ENCODE measurements at places on chromosomes 5 and 9.

- no peak for DNase-seq
These were observed 55.5 kb downstream of the PRRC1 start for GRCh38 chr5:127572930-127573329.

DNA sequence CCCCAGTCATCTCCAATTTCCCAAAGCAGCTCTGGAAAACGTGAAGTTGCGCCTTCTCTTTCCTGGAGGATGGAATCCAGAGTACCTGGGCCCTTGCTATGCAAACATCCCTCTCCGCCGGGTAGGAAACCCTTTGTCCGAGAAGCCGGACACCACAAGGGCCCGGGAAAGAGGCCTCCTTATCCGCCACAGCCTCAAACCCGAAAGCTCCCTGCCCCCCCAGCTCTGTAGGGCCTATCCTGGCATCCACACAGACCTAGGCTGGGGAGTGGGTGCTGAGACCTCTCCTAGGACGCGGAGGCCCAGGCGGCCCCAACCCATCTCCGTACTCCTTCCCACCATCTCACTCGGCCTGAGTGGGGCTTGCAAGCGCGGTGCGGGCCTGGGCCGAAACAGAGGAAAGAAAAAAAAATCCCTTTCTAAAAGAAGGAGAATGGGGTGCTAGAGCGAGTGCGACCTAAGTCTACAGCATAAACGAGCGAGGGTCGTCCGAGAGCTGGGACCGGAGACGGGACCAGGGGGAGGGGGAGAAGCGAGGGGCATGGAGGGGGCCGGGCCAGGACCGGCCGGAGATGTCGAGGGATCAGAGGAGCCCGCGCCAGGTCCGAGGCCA, 624 bp downstream of the FBXW11 start:
- DNase-seq, result no peak

GRCh38 chr5:153490118-153491037, at the start of gene GRIA1:
Gene GRIA1 (plus strand): TSS chr5:153490670.
- DNase-seq, result no peak

DNA sequence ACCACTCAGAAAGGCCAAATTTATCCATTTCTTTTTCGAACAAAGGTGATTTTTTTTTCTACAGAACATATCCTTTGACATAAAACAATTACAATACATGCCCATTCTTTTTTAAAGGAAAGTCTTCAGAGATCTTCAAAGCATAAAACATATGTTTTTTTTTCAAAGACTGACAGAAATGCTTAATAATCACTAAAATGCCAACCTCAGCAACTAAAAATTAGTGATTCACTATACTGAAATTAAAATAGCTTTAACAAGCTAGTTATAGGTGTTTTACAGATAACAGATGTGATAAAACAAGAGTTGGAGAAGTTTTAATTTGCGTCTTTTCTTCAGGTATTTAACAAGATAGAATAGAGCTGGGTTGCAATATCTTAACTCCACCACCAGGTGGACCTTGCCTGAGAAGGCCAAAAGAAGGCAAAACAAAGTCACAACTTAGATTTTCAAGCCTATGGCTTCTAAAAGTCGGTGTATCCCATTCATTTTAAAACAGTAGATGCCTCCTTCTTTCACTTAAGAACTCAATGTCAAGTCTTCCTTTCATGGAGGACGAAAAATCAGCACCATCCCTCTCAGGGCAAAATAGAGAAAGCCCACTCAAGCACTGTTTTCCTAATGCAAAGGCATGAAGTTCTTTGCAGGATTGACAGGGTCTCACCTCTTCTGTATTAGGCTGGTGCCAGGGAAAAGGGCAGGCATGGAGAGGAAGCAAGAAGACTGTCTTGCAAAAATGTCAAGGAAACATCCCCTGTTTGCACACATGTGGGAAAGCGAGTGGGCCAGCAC, 31.1 kb upstream of the CPLX2 start:
- DNase-seq, result no peak

DNA sequence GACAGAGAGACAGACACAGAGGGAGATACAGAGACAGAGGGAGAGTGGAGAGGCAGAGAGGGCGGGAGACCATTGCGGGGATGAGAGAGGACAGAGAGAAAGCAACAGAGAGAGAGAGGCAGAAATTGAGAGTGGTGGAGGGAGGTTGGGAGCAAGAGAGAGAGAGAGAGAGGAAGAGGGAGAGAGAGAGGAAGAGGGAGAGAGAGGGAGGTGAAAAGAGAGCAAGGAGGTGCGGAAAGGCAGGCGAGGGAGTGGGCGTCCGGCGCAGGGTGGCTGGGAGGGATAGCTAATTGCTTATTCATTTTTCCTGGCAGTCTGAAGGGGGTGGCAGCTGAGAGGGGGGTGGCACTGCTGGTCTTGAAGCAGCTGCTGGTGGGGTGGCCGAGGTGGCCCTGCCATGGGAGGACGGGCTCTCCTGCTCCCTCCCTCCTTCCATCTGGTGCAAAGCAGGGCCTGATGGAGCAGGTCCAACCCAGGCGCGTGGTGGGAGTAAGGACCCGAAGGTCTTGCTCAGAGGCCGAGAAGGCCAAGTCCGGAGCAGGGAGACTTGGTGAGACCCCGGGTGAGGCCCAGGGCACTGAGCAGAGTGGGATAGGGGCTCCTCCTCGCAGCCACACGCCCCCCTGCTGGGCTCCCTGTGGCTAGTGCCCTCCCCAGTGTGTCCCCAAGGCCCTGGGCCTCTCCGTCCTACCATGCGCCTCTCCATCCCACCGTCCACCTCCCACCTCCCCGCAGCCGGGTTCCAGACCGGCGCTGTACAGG, 25.3 kb upstream of the RNU6ATAC start:
- no peak for DNase-seq

DNA sequence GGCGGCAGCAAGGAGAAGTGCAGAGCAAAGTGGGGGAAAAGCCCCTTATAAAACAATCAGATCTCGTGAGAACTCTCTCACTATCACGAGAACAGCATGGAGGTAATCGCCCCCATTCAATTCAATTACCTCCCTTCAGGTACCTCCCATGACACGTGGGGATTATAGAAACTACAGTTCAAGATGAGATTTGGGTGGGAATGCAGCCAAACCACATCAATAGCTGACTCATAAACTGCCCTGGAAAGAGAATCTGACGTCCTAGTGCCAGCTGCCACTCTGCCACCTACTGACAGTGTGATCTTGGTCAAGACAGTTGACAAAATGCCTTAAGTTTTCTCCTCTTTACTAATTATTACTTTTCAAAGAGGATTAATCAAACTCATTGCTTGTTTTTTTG, 128.3 kb downstream of the GPBP1 start:
- DNase-seq, result no peak

DNA sequence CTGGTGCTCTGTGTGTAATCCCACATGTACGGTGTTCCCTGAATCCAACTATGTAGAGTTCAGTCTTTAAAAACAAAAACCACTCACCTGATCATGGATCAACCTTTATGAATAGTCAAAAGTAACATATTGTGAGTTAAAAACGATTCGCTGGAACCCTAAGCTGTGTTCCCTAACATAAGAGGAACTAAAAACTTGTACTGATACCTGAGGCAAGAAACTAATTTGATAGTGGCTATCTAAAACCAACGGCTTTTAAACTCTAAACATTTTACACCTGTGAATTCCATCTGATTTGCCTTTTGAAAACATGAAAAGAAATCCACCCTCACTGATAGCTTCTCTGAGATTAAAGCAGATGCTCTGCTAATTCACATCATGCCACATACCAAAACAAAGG, 101.5 kb downstream of the DEPDC1B start:
- no peak for DNase-seq

DNA sequence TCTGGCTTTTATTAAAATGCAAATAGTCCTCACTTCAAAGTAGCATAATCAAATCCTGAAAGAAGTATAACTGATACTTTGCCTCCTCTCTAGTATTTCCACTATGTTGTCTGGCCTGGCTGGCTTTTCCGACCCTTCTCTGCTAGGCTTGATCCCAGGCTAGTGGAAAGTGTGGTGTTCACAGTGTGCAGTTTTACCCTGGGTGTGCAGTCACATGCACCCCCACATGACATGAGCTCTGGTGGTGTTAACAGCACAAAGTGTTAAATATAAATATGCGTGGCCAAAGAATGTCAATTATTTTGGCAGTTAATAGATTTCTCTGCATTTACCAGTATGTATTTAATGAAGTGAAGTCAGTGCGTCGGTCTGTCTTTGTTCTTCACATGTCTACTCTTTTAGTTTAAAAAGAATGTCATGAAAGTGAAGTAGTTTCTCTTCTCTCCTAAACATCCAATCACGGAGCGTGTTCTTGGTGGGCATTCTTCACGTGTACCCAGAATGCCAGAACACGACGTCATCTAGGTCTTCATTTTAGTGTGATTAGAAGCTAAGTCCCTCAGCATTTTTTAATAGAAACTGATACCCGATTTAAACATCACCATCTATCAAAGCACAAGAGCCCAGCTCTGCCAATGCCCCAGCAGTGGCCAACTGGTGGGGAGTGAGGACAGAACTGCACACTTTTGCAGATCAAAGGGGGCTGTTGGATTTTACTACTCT, 286.4 kb downstream of the FANCC start:
- DNase-seq, result no peak

All from skeletal muscle cell (primary cell).